Esophagus muscularis mucosa (tissue), 4 donors: ENCODE measurements at places on chromosomes 4 and X.

DNA sequence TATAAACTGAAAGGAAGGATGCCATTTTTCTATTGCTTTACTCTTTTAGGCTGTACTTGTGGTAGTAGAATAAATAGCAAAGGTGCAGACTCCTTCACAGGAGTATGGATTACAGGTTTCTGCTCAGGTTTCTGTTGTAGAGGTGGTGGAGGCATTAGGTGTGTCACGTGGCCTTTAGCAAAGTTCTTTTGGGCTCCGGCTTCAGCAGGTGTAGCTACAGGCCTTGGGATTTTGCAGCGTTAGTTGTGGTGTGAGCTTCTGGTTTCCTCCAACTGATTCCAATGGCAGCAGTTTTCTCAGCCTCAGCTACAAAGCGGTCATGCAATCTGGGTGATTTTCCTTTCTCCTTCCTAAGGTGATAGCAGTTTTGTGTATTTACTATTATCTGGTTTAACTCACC lies 255.8 kb upstream of the GK2 start:
- DNase-seq: no peak

- no peak for DNase-seq
These were observed 37.5 kb downstream of the TMEM271 start for GRCh38 chr4:538542-539142.

- DNase-seq: no peak
These were observed 5.2 kb upstream of the RBMXL3 start for GRCh38 chrX:115183980-115184379.

- no peak for DNase-seq
These were observed 290.2 kb upstream of the VCX start for GRCh38 chrX:7552760-7553159.
